Activated T-helper 9 cell treated with anti-CD3 and anti-CD28 coated beads, Interleukin-2, amount 50 U/mL, for 16 hours (primary cell): ENCODE measurements at places on chromosomes 3 and 15.
A peak's percentile ranks its signal among the peaks of the same experiment; 100 is the strongest.

DNA sequence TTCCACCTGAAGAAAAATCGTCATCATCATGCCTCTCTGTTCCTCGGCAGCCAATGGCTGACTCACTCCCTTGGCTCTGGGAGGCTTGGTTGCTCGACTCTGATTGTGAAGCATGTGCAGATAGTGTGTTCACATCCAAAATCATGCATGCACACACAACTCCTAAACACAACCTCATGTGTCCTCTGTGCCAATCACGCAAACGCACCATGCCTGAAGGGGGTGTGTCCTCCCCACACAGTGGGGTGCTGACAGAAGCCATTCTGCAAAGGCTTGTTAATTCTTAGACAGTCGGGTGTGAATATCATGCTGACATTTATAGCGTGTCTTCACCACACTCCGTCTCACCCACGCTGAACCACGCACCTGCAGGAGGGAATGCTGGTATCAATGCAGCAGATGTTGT lies 11.4 kb upstream of the CCDC174 start:
- no peak for DNase-seq

DNA sequence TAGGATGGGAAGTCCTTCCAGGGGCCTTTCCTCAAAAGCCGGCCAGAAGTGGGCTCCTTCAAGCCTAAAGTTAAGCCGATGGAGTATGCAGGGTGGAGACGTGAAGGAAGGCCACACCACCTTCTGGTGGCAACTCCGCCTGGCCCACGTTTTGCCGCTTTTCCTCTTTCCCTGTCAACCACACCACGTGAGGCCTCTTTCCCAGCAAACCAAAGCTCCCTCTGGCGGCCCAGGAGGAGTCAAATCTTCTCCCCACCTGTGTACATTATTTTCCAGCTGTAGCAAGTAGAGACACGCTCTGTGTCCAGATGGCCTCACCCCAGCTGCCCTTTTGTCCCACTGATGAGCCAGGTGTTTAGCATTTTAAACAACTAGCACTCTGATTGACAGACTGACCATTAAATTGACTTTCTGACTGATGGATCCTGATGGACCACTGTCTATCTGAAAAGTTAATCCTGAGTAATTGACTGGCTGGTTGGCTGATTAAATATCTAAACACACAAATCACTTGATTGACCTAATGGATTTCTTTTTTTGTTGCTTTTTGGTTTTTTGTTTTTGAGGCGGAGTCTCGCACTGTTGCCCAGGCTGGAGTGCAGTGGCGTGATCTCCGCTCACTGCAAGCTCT lies 59.6 kb upstream of the ZBTB38 start:
- DNase-seq, result no peak

DNA sequence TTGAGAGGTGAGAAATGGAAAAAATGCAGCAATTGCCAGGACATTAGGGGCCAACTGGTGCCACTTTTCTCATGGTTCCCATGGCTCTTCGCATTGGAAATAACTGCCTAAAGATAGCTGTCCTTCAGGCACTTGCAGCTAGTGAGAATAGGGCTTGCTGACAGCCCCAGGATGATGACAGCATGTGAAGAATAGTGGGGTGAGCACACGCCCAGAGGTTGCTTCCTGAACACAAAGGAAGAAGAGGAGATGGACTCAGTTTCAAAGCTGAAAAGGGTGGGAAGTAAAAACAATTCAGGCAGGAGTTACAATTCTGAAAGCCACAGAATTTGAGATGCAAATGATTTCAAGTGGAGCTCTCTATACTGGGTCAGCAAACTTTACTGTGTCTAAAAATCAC lies 45.6 kb downstream of the TNFAIP8L3 start:
- DNase-seq, result no peak

- no peak for DNase-seq
Observed at GRCh38 chr3:150451329-150452048, 43.4 kb downstream of the TSC22D2 start.

DNA sequence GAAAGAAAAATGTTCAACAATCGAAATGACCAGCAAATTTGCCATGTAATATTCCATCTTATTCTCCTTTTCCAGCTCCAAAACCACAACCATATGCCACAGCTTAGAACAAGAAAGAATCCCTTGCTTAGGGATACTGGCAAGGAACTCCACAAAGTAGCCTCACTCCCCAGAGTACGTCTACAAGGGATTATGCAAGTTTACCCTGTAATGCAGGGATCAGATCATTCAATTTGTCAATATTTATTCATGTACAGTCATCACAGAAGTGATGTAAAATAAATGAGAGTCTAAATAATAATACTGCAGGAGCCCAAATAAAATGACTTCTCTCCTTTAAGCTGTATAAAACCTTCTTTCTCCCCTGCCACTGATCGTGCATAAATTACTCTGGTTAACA lies 23.5 kb upstream of the MYO1E start:
- DNase-seq, result no peak

- DNase-seq, result no peak
Observed at GRCh38 chr3:31762097-31762764, 218.8 kb downstream of the OSBPL10 start.

- DNase-seq, result peak; percentile 69
Observed at GRCh38 chr3:56800130-56800831, 1.5 kb downstream of the ARHGEF3 start.

- no peak for DNase-seq
Observed at GRCh38 chr3:60841355-60841754, 409.9 kb downstream of the FHIT start.

DNA sequence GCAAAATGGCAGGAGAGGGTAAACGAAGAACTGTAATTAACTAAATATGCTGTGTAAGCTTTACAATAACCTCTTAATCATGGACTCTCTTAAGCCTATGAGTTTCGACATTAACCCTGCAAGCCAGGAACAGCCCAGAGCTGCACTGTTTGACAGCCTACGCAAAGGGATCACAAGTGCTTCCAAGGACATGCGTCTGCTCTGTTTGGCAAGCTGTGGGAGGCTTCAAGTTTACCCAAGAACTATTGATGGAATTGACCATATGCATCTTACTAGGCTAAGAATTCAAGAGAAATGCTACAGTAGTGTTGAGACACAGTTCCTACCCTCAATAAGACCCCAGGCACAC lies 66.0 kb downstream of the PDZRN3 start:
- no peak for DNase-seq

DNA sequence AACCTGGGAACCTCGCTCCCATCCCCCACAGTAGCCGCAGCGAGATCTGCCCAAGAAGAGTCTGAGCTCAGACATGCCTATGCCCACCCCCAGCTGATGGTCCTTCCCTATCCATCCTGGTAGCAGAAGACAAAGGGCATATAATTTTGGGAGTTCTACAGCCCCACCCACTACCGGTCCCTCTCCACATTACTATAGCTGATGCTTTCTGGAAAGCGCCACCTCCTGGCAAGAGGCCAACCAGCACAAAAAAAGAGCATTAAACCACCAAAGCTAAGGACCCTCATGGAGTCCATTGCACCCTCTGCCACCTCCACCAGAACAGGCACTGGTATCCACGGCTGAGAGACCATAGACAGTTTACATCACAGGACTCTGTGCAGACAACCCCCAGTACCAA lies 168.4 kb downstream of the MEGF11 start:
- no peak for DNase-seq

GRCh38 chr15:53512029-53512428 lies 247.4 kb downstream of the WDR72 start:
- DNase-seq, result no peak

- no peak for DNase-seq
Observed at GRCh38 chr3:127438951-127439350, 151.1 kb upstream of the PRR20G start.

DNA sequence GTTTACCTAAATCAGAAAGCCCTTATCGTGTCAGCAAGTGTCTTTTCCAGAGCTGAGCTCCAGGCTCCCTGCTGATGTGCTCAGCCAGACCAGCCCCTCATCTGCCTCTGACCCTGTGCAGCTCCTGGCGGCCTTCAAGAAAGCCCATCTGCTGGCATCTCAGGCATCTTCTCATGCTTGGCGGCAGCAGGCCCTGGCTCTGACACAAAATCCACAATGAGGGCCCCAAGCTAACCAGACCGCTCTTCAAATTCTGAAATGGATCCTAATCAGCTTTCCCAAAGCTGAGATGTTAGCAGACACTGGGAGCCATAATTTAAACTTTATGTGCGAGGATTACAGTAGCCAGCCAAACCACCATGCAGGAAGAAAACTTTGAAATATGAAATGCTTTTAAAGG lies 50.8 kb upstream of the CTDSPL start:
- DNase-seq, result no peak

DNA sequence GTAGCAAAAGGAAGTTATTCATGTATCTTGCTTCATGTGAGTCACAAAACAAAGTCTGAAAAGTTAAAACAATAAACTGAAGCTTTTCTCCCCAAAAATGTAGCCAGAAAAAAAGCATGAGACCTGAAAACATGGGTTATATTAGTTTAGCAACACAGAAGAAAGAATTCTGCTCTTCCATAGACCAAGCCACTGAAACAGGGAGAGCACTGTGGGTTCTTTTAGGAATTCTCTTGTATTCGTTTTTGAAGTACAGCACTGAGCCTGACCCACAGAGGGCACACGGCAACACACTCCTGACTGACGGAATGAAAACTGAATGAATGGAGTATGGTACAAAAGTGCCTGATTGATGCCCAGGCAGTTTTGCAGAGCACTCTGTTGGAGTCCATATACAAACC lies 66.6 kb downstream of the TM4SF4 start:
- no peak for DNase-seq

- DNase-seq, result no peak
Observed at GRCh38 chr3:123361071-123361470, 87.8 kb downstream of the ADCY5 start.

- DNase-seq, result no peak
Observed at GRCh38 chr3:108171106-108171505, 51.1 kb downstream of the IFT57 start.

DNA sequence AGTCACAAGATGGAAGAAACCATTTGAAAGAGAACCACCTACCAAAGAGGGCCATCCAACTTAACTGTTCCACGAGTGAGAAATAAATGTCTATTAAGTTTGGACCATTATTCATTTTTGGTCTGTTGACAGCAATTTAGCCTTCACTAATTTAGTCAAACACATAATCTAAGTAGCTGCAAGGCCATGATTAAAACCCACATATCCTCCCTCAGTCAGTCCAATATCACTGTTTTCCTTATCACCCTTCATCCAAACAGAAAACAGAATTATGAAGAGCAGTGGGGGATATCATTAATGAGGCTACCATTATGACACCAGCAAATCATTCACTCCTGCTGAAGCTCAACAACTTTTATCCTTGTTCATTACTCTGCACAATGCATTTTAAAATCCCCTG lies 52.0 kb downstream of the PIK3CB start:
- no peak for DNase-seq

GRCh38 chr3:49371946-49372345 lies 13.8 kb upstream of the GPX1 start:
- no peak for DNase-seq

DNA sequence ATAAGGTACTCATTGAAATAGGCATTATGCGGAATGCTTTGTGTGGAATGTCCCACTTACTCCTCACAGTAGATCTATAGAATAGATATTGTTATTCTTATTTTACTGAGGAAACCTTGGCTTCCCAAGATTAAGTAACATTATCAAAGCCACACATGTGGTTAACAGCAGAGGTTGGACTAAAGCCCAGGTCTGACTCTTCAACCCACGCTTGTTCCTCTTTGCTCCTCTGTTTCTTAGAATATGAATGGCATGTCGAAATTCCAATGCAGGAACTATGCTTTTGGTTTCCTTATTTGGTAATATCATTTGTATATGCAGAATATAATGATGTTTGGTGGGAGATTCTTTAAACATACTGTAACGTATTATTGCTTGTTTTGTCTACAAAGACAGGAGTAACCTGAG lies 818.8 kb upstream of the LMCD1 start:
- DNase-seq, result no peak

DNA sequence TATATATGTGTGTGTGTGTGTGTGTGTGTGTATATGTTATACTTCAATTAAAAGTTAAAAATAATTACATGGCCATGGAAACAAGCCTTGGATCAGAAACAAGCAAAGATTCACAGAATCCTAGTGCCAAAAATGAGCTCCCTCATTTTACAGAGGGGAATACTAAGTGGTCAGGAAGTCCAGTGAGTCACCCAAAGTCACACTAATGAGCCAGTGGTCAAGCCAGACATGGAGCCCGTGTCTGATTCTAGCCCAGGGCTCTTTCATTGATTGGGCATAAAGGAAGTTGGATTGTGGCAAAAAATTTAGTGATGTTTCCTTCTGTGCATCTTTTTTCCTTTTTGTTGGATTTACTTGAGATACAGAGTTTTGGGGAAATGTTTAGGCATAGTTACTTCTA lies 152.5 kb upstream of the NPHP3 start:
- no peak for DNase-seq

GRCh38 chr3:124777762-124778470 lies 47.7 kb downstream of the UMPS start:
- DNase-seq, result no peak

DNA sequence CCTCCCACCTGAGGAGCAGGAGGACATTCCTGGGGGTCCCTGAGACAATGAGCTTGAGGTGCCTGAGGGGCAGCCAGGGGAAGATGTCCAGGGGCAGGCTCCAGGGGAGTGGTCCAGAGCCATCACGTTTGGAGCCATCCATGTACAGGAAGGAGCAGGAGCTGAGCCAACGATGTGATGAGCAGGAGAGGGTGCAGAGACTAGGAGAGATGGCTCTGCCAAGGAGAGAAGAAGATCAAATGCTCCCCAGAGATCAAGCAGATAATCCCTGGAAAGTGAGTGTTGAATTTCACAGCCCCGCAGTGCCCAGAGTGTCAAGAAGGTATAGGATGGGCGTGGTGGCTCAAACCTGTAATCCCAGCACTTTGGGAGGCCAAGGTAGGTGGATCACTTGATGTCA lies 97.8 kb upstream of the HERC1 start:
- DNase-seq, result no peak

DNA sequence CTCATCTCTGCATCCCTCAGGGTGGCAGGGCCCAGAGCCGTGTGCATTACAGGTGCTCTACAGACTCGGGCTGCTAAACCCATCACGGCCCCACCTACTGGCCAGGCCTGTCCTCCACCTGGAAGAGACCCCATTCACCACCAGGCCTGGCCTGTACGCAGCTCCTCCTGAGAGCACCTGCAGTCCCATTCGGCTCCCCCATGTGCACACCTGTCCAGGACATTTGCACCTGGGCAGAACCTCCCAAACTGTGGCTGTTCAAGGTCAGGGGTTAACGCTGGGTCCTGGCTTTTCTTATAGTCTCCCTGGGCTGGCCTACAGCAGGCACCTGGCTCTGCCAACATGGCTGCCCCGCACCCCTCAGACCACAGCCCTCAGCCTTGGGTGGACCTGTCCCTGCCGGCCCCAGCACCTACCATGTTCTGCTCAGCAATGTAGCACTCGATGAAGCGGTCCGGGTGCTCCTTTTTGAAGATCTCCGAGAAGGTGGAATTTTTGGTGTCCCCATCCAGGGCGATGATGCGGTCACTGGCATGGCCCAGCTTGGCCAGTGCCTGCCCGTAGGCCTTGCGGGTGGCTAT lies 25.7 kb downstream of the TKT start:
- no peak for DNase-seq

- DNase-seq, result no peak
Observed at GRCh38 chr3:45607790-45608189, 13.2 kb downstream of the LIMD1 start.

DNA sequence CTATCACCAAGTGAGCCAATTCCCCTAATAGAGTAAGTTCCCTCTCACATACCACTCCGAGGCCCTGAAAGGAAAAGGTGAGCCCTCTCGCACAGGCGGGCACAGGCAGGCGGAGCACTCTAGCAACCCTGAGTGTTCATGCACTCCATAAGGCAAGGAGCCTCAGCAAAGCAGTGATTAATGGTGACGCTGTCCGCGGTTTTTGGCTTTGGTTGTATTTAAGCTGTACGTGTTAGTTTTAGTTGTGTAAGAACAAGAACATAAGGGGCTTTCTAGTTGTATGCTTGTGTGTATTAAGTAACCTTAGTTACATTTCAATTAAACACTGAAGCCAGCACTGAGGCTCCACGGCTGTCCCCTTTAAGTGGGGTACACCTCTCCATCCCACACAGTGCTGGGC lies 33.1 kb downstream of the KLHL25 start:
- DNase-seq, result no peak
